ENCODE measurements at places on chromosomes 12 and 14.

GRCh38 chr12:42485823-42486222 lies 103.7 kb downstream of the PRICKLE1 start:
- H3K4me1 ChIP-seq, result peaks cover 21% of the 10 kb centered on the region
- H3K27me3 ChIP-seq, result no peaks in the 10 kb centered on the region
- no peak for DNase-seq
- peaks cover 8% of the 10 kb centered on the region for H3K36me3 ChIP-seq

- H3K27me3 ChIP-seq, result no peaks in the 10 kb centered on the region
- H3K27ac ChIP-seq, result no peak overlapping the region
- DNase-seq, result no peak
- H3K36me3 ChIP-seq, result no peaks in the 10 kb centered on the region
- H3K4me3 ChIP-seq, result no peak overlapping the region
- no peaks in the 10 kb centered on the region for H3K4me1 ChIP-seq
Measured at GRCh38 chr14:93757206-93757605, 31.1 kb downstream of the PRIMA1 start.

DNA sequence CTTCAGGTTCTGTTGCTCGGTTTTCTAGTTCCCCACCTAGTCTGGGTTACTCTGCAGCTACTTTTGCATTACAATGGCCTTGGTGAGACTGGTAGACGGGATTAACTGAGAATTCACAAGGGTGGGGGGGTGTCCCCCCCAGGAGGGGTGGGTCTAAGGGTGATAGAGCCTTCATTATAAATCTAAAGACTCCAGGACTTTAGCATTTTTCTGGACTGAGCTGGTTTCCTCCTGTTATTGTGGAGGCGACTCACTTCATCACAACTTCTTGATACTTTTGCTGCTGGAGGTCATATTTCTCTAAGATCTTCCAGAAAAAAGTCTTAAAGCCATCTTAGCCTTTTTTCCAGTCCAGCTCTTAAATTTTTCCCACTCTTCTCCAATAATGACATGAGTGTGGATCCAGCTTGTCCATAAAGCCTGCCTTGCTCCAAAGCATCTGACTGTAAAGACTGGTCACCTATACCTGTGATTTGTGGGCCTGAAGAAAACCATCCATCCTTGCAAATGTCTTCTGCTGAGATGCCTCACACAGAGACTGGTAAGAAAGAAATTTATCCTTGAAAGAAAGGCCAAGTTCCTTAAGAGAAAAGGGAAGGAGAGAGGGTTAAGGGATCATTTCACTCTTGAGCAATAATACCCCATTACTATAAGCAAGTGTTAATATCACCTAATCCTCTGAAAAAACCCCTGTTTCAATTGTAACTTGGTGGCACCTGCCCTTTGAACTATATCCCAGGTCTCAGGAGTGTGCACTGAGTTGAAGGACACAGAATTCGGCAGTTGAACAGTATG lies 19.7 kb upstream of the SLC2A14 start:
- H3K4me3 ChIP-seq, result no peak overlapping the region
- no peaks in the 10 kb centered on the region for H3K36me3 ChIP-seq
- no peak for DNase-seq
- no peak overlapping the region for H3K27ac ChIP-seq
- H3K4me1 ChIP-seq, result no peaks in the 10 kb centered on the region

DNA sequence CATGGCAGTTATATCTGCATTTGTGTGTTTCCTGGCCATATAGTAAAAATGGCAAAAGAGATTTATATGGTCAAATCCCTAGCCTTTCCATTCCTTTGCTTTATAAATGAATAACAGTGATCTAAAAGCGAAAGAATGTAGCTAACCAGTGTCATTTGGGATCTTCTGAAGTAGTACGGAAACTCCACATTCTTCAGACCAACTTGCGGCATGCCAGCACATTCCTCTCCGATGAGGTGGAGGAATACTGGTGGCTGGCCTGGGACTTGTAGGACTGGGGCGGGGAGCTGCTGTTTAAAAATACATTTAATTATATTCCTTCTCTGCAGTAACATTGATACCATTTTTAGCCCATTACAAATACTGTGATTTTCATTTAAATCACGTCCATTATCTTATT lies 85.3 kb downstream of the SAMD4A start:
- no peaks in the 10 kb centered on the region for H3K27me3 ChIP-seq
- peak; percentile 97 for DNase-seq
- no peaks in the 10 kb centered on the region for H3K36me3 ChIP-seq
- H3K4me3 ChIP-seq, result peak overlapping the region; percentile 31
- H3K4me1 ChIP-seq, result peaks cover 55% of the 10 kb centered on the region

- peak; percentile 31 for DNase-seq
- H3K4me3 ChIP-seq, result no peak overlapping the region
- no peaks in the 10 kb centered on the region for H3K36me3 ChIP-seq
- H3K4me1 ChIP-seq, result no peaks in the 10 kb centered on the region
- no peaks in the 10 kb centered on the region for H3K27me3 ChIP-seq
Measured at GRCh38 chr12:131087991-131088700, 134.4 kb downstream of the ADGRD1 start.

DNA sequence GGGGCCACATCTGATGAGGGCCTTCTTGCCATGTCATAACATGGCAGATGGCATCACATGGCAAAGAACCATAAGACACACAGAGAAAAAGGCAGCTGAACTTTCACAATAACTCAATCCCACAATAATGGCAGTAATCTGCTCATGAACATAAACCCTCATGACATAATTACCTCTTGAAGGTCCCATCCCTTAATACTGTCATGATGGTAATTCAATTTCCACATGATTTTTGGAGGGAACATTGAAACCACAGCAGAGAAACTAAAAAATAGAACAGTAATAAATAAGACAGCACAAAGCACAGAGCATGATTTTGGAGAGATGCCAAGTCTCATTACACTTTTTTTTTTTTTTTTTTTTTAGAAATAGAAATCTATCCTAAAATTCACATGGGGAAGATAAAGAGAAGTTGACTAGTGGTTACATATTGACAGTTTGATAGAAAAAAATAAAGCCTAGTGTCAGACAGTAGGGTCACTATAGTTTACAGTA lies 61.8 kb upstream of the ATF7IP start:
- no peak overlapping the region for H3K4me3 ChIP-seq
- H3K27ac ChIP-seq, result no peak overlapping the region
- H3K27me3 ChIP-seq, result no peaks in the 10 kb centered on the region
- H3K4me1 ChIP-seq, result no peaks in the 10 kb centered on the region
- H3K36me3 ChIP-seq, result no peaks in the 10 kb centered on the region
- DNase-seq, result no peak

All from SJSA1 (cell line).